CD4-positive, alpha-beta T cell treated with Interleukin-6 at 100 ng/mL for 8 hours (primary cell): ENCODE measurements at places on chromosomes 12 and 14.

DNA sequence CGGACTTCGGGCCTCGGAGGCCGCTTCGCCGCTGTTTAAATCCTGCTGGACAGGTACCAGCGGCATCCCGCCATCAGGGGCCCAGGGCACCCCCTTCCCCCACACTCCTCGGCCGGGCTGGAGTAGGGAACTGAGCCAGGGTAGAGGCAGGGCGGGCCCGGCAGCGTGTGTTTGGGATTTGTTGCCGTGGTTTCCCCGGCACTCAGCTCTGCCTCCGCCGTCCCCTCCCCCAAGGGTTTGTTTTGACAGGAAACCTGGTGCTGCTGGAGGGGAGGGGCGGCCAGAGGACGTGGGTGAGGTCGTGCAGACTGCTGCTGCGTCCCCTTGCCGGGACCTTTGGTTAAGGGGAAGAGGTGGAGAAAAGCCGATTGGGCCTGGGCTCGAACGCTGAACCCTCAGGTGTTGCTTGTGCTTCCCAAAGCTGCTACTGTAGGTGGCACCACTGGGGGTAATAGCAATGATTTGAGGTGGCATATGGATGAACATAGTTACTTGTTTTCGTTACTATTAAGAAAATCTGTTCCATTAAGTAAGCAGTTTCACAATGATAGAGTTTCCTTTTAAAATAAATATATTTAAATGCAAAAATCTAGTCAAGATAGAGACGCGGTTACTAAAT lies 778 bp downstream of the TCP11L2 start:
- DNase-seq = peak; percentile 93

DNA sequence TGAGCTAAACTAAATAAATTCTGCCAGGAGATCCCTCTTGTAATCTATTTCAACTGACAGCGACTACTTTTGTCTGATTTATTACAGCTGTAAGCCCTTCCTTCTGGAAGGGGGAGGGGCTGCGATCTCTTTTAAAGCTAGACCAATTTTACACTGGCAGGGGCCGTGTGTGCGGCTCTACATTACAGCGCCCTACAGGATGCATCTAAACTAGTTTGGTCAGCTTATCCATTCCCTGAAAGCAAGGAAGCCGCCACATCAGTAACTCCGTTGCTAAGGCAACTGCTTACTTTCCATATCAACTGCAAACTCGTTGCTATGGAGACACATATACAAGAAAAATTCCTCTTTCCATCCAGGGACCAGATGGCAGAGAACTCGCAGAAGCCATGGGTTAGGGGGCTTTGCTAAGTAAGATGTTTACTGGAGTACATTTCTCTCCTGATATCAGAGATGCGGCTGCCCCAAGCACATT lies 17.4 kb downstream of the FOXN3 start:
- DNase-seq = no peak

- peak; percentile 4 for DNase-seq
Measured at GRCh38 chr12:122265476-122265875, 818 bp downstream of the VPS33A start.

DNA sequence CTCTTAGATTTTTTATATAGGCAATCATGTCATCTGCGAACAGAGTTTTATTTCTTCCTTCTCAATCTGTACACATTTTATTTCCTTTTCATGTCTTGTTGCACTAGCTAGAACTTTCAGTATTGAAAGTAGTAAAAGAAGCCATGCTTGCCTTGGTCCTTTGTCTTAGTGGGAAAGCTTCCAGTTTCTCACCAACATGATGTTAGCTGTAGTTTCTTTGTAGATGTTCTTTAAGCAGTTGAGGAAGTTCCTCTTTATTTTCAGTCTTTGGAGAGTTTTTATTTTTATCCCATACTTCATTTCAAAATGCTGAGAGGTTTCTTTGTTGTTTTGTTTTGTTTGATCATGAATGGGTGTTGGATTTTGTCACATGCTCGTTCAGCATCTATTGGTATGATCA lies 12.7 kb upstream of the RIMKLB start:
- no peak for DNase-seq

- no peak for DNase-seq
Measured at GRCh38 chr14:96285667-96286066, 29.7 kb downstream of the BDKRB1 start.

DNA sequence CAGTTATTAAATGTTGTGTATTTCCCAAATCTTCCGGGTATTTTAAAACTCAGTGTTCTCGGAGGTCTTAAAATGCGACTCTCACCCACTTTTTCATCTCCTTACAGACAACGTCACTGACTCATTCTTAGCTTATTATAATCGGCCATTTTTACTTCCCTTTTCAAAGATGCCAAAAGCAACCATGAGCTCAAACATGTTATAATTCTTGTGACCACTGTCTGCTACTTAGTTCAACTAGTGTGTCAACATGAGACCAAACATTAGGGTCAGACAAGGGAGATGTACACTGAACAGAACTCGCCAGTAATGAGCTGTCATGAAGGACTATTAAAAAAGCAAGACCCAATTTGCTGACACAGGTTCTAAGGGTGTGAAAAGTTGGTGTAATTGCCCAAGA lies 4.2 kb upstream of the GRIP1 start:
- no peak for DNase-seq

DNA sequence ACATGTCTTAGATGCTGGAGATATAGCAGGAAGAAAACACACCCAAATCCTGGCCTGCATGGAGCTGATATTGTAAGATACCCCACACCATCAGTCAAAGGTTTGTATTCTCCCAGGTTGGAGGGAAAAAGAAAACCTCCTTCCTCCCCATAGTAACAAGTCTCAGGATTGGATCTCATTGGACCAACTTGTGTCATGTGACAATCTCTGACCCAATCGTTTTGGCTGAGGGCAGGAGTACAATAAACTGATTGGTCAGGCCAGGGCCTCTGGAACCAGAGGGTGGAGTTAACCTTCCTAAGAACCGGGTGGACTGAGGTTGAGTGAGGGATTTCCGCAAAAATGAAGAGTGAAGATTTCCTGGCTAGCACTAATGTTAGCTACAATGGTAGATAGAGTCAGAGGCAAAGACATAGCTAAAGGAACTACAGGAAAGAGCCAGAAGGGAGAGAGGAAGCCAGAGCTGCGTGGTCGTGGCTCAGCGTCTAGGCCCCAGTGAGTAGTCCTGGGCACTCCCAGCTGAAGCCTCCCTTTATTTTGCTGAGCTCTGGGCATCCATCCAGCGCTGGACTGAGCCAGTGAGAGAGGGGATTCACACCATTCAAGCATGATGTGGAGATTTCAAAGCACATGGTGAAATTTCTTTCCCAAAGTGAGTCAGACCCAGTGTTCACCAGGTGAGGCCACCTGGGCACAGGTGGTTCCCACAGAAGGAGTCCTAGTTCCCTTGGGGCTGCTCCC lies 219.9 kb downstream of the AACS start:
- DNase-seq = no peak

DNA sequence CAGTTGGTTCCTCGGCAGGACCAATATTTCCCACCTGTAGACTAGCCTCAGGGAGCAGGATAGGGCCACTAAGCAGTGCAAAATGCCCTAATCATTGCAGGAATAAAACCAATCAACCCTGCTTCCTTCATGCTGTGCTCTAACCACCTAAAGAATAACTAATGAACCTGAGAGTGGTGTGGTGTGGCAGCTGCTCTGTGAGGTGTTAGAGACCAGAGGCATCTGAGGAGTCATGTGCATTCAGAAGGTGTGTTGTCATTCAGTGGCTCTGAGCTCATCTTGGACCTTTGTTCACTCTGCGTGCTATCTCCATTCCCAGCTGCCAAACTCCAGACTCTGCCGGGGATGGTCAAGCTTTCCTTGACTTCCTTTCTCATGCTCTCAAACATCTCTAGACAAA lies 136.7 kb upstream of the EGLN3 start:
- DNase-seq = no peak

- DNase-seq = no peak
Measured at GRCh38 chr12:9843407-9843806, 16.1 kb downstream of the KLRF1 start.

- no peak for DNase-seq
Measured at GRCh38 chr14:95311752-95312151, 8.0 kb downstream of the CLMN start.

DNA sequence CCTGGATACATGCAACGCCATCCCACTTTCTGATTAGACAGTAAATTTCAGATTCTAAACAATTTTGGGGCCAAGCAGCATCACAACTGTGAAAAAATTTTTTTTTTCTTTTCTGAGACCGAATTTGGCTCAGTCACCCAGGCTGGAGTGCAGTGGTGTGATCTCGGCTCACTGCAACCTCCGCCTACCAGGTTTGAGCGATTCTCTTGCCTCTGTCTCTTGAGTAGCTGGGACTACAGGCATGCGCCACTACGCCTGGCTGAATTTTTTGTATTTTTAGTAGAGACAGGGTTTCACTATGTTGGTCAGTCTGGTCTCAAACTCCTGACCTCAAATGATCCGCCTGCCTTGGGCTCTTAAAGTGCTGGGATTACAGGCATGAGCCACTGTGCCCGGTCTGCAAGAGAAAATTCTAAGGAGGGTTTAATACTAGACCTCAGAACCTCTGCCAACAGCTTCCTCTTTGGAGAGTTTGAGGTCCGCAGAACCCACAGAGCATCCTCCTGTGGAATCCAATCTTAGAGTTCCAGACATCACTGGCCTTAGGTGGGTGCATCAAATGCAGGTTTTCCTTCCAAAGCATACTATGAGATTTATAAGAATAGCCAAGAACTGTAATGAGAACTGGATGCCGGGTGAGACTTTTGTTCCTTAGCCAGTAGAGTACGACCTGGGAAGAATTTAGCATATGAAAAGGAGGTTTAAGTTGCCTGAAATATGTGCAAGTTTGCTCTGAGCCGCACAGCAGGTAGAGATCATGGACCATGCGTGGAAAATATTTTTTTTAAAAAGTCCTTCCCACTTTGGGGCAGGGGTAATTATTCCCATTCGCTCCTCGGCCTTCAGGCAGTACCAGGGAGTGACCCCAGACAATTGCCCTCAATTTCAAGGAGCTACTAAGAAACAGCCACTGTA lies 7.8 kb upstream of the PHC1 start:
- no peak for DNase-seq

GRCh38 chr12:131861261-131862083 lies 33.0 kb upstream of the ULK1 start:
- no peak for DNase-seq
